ENCODE measurements at places on chromosomes 2 and 18. TPM values are rescaled to one million over a fixed set of nuclear protein-coding genes. Genes with fewer than 3 reads are reported as not detected.

- DNase-seq = no peak
Observed at GRCh38 chr2:211423018-211423417, 866.6 kb downstream of the CPS1 start.

GRCh38 chr2:144320491-144320890 is 199.4 kb downstream of the ZEB2 start:
- peak; percentile 28 for DNase-seq

- peak; percentile 57 for DNase-seq
Observed at GRCh38 chr2:37857575-37858399, 67.3 kb upstream of the RMDN2 start.

Gene PROM2
- 0.65 TPM for polyA plus RNA-seq

DNA sequence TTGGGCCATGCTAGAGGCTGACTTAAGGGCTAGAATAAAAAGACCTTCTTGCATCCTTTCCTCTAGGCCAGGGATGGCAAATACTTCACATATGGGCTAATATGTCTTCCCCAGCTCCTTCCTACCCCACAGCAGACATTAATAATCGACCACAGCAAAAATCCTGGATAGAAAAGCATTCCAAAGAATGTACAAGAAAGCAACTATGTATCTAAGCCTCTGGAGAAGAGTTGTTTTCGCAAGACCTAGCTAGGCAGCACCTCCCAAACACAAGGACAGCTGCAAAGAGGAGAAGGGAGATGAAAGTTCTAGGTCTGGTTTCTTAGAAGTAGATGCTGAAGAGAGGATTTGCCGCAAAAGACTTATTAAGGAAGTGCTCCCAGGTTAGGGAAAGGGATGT is 372.6 kb downstream of the SLC4A3 start:
- DNase-seq = peak; percentile 23

DNA sequence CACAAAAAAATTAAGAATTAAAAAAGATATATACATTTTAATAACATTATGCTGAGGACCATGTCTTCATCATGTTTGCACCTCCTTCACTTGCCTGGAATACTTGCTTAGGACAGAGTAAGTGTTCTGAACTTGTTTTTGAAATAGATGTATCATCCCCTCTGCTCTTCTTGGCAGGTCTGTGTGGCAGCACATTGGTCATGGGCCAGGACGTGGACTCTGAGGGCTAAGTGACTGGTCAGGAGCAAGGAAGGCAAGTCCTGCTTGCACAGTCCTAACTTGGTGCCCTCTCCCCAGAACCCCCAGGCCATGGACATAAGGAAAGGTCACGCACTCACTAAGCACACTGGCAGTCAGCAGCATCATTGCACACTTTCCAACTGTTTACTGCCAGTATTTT is 95.8 kb downstream of the PTPRM start:
- DNase-seq = no peak

All from IMR-90 (cell line).